ENCODE measurements at places on chromosomes 1 and 21.

GRCh38 chr1:48000883-48001282, 3.7 kb upstream of the TRABD2B start:
- DNase-seq = no peak

DNA sequence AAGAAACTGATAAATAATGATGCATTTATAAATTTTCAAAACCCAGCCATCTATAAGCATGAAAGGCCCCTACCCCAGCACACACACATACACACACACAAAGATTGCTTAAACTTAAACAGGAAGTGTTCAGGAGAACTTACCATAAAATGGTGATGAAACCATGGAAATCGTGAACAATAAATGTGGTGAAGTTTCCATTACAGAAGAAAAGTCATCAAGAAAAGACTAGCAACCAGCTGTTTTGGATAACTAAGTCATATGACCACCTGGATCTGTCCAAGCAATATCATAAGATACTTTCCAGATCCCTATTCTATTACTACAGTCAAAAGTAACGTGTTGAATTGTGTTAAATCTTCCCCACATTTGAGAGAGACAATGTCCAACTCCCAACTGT, 24.1 kb downstream of the RGS5 start:
- no peak for DNase-seq

- no peak for DNase-seq
These were observed 10.5 kb downstream of the BRINP2 start for GRCh38 chr1:177181280-177181630.

DNA sequence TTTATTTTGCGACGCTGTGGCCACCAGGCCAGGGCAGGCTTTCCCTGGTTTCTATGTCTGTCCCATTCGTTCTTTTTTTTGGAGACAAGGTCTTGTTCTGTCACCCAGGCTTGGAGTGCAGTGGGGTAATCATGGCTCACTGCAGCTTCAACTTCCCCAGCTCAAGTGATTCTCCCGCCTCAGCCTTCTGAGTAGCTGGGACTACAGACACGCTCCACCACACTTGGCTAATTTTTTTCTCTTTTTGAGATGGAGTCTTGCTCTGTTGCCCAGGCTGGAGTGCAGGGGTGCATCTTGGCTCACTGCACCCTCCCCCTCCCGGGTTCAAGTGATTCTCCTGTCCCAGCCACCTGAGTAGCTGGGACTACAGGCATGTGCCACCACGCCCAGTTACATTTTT, 43.4 kb upstream of the WNT4 start:
- no peak for DNase-seq

DNA sequence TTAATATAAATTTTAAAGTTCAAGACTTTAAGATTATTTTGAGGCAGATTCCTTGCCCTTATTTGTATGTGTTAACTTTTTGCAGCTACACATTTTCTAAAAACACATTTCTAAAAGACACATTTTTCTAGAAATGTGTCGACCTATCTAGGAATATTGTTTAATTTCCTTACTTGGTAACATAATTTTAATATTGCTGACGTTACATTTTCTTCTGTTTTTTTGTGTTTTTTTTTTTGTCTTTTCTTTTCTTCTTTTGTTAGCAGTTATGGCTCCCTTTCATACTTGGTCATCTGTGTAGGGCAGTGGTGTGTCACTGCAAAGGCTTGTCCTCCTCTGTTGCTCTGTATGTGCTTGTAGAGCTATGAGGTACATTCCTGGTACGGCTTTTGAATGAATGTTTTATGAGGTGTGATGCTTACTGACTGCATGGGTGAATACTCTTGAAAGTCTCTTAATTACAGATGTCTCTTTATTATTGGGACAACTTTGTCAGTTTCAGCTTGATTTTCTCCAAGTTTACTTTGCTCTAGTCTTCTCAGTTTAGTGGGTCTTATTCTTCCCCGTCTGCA, 30.1 kb downstream of the LRRC8D start:
- DNase-seq = no peak

DNA sequence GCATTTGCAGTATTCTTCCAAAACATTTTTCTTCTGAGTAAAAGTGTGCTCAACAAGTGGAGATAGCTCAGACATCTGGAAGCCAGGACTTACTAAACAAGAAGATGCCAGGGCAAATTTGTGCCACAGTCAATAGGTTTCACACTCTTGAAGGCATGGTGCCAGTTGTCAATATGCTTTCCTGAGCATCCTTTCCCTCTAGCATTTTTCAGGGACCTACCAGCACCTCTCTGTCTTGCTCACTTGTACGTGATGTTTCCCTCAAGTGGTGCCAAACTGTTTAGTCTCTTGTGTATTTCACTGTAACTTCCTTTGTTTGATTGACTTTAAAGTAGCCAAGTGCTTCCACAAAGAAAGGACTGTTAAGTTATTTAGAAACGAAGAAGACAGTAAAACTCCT, 194.0 kb upstream of the SGIP1 start:
- DNase-seq = no peak

GRCh38 chr1:227915564-227916553, 31.9 kb downstream of the WNT9A start:
- DNase-seq = no peak

DNA sequence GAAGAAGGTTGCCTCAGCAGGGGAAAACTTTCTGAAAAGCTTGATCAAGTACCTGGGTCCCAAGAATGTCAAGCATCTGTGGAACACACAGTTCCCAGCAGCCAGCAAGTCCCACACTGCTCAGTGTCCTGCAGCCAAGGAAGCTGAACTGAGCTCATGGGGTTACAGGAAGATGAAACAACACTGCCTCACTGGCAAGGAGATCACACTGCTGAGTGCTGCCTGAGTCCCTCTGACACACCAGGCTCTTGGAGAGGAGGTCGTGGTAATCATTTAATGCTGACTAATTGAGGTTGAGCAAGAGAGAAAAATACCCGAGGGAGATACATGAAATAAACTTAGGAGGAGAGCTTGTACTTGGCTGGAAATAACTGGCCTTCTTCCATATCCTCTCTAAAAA, 75.2 kb downstream of the MPZL1 start:
- no peak for DNase-seq

DNA sequence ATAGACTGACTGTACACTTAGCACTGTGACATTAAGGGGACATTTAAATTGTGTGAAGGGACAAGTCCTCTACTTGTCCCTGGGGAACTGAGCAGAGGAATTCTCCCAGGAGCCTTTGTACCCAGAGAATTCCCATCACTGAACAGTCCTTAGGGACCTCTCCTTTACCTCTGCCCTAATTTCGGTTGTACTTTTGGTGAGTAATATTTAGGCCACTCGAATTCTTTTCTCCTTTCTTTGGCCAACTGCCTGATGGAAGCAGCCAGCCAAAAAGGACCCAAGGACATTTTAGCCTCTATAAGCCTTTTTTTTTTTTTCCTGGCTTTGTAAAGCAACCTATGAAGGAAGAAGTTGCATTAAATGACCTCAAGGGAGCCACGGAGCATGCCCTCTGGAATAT, 71.5 kb downstream of the NR5A2 start:
- no peak for DNase-seq

DNA sequence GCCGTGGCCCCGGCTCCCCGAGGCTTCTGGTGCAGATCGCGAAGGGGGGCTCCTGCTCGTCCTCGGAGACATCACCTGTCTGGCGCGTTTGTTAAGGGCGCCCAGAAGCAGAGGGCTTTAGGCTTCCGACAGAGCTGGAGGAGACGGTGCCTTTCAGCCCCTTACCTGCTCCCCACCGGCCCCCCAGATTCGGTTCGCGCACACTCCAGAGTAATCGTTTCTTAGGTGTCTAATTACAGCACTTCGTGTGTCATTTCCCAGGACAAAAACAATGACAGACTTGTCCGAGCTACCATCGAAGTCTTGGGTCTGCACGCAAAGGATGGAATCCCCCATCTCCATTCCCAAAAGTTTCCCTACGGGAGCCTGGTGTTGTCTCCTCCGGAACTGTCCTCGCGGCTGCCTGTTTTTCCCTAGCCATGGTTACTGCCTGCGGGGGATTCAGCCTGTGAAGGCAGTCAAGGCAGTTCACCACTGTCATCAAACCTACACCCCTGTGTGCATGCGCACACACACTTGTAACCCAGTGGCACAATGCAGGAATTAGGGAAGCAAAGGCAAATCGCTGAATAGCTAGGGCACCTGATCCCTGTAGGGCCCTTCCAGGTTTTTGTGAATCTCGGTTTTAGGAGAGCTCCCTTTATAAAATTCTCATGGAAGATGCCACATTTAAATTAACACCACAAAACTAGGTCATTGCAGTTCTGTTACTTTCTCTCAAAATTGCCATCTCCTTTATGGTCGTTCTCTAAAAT, 738 bp upstream of the CDC42BPA start:
- no peak for DNase-seq

DNA sequence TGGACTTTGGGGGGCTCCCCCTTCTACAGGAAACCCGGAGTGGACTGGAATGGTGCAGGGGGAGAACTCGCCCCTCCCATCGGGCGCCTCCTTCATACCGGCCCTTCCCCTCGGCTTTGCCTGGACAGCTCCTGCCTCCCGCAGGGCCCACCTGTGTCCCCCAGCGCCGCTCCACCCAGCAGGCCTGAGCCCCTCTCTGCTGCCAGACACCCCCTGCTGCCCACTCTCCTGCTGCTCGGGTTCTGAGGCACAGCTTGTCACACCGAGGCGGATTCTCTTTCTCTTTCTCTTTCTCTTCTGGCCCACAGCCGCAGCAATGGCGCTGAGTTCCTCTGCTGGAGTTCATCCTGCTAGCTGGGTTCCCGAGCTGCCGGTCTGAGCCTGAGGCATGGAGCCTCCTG, at the start of gene TNFRSF14:
Gene TNFRSF14 (plus strand): TSS at position 95 of the 401 bp plus-strand sequence. CDS start 294 bp downstream, at position 389.
- no peak for DNase-seq

GRCh38 chr1:42340901-42341300, 5.9 kb upstream of the FOXJ3 start:
- DNase-seq = no peak

DNA sequence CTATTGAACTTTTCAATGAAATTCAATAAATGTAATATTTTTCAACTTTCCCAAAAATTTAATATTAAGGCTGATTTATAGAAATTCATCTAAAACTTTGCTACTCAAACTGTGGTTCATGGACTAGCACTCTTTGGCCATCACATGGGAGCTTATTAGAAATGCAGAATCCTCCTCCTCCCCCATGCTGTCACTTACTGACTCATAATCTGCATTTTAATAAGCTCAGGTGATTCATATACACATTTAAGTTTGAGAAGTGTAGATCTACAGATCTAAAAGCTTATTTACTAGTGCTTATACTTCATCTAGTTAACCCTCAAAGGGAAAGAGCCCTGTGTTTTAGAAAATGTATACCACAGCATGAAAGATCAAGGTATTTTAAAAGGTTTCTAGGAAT, 84.3 kb downstream of the HS2ST1 start:
- no peak for DNase-seq

- DNase-seq = no peak
These were observed 457.0 kb downstream of the USP25 start for GRCh38 chr21:16186742-16187141.

DNA sequence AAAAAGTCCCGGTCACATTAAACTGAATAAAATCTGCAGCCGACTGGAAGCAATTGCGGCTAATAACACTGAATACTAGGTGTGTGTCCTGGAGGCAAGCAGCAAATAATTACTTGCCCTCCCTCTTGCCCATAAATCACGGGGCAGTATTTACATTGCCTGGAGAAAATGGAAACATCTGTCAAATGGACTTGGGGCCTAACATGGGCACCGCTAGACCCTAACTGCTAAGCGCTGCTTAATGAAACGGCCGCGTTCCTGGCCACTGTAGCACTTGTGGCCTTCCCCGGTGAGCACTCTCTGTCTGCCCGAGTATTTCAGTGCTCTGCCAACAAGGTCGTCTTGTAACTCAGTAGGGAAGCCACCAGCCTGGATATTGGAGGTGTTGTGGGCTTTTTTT, 23.9 kb upstream of the KNCN start:
- DNase-seq = no peak

DNA sequence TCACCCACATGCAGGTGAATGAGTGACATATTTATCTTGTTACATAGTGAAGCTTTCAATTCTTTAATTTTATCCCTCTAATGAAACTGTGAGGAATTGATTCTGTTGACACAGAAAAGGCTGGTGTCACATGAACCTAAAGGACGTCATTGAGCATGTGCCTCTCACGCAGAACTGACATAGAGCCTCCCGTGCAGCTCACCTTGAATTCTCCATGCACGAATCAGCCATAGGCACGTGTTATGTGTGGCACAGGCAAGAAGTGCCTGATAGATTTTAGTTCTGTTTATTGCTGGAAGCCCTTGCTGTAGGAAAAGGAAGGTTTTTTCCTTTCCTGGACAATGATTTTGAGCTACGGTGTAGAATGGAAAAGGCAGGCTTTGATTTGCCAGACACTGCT, 11.3 kb downstream of the ADARB1 start:
- DNase-seq = no peak

GRCh38 chr21:24025101-24025500, 1582.2 kb downstream of the MRPL39 start:
- no peak for DNase-seq

DNA sequence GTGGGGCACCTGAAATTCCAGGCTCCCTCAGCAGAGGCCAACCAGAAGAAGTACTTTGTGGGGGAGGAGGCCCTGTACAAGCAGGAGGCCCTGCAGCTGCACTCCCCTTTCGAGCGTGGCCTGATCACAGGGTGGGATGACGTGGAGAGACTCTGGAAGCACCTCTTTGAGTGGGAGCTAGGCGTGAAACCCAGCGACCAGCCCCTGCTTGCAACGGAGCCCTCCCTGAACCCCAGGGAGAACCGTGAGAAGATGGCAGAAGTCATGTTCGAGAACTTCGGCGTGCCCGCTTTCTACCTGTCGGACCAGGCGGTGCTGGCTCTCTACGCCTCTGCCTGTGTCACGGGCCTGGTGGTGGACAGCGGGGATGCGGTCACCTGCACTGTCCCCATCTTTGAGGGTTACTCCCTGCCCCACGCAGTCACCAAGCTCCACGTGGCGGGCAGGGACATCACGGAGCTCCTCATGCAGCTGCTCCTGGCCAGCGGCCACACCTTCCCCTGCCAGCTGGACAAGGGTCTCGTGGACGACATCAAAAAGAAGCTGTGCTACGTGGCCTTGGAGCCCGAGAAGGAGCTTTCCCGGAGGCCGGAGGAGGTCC, 634 bp downstream of the ACTRT2 start:
- no peak for DNase-seq

- no peak for DNase-seq
These were observed 7.3 kb downstream of the KIAA2013 start for GRCh38 chr1:11918799-11919519.

- no peak for DNase-seq
These were observed 11.4 kb upstream of the KIAA1614 start for GRCh38 chr1:180901076-180901990.

GRCh38 chr1:112637254-112638109, 17.9 kb downstream of the CAPZA1 start:
- no peak for DNase-seq

GRCh38 chr1:17304151-17304825, 3.7 kb upstream of the PADI4 start:
- DNase-seq = no peak

- DNase-seq = no peak
These were observed 3.2 kb downstream of the E2F2 start for GRCh38 chr1:23527900-23528249.

DNA sequence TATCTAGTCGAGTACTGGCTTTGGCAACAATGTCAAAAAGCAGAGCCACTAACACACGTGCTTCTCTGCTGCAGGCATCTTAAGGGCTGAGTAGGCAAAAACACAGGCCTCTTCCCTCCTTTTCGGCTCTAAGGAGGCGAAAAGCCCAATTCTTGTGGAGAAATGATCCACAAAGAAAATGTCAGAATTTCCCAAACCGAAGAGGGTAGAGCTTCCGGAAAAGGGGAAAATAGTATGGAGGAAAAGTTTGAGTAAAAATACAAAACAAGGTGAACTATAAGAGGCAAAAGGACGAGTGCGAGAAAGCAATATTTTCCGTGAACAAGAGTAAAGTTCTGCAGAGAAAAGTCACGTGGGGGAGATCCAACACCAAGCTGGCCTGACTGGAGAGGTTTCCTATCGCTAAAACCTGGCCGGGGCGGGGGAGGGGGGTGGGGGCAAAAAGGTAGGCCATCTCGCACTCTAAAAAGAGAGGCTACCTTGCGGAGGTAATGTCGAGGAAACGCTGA, 551 bp downstream of the ZRANB2 start:
- DNase-seq = no peak
